ENCODE measurements at places on chromosomes 5 and 9.

DNA sequence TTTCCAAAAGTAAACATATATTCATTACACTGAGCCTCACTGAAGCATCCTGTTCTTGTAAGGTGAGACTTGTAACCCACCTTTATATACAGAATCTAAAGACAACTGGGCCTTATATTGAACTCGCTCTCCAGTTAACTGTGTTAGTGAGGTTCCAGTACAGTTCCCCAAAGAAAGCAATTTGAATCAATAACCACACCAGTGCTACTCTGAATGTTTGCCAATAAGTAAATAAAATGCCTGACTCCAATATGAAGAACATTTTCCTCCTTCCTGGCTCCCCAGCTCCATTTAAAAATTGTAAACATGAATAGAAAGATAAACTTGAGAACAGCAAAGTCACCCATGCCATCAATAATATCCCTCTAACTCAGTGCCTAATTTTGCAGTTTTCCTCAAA lies 50.1 kb downstream of the FBXW11 start:
- DNase-seq: no peak

GRCh38 chr9:130360672-130361071 lies 84.1 kb upstream of the ASS1 start:
- DNase-seq: no peak

DNA sequence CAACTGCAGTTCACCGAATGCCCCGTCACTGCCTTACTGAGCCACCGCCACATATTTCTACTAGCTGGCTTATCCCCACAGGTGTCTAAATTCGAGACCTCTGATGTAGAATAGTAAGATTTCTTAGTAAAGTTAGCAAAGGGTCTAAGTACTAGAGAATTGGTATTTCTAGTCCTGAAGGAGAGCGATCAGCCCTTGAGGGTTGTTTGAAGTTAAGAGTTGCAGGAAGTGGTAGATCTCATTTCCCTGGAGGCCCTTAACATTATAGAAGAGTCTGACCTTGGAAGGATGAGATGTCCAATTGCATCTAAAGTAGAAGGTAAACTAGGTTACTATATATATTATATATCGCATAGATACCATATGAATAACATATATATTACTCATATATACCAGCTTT lies 451.8 kb downstream of the CCDC171 start:
- DNase-seq: no peak

DNA sequence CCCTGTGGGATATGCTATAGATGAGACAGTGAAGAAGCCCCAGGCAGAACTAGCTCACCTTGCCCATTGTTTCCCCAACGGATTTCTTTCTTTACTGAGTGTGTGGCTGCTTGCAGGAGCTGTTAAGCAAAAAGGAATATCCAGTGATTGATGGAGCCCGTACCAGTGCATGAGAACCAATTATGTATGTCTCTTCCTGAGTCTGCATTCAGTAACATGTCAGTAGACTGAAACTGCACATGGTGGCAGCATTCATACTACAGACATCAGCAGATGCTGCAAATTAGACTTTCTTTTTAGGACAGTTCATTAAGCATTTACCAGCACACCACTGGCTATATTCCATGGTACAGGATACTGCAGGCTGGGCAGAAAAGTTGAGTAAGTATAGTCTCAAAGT lies 90.3 kb upstream of the PLCXD3 start:
- DNase-seq: no peak

Data from AG10803 (cell line).